ENCODE measurements at places on chromosomes 2 and 18.

DNA sequence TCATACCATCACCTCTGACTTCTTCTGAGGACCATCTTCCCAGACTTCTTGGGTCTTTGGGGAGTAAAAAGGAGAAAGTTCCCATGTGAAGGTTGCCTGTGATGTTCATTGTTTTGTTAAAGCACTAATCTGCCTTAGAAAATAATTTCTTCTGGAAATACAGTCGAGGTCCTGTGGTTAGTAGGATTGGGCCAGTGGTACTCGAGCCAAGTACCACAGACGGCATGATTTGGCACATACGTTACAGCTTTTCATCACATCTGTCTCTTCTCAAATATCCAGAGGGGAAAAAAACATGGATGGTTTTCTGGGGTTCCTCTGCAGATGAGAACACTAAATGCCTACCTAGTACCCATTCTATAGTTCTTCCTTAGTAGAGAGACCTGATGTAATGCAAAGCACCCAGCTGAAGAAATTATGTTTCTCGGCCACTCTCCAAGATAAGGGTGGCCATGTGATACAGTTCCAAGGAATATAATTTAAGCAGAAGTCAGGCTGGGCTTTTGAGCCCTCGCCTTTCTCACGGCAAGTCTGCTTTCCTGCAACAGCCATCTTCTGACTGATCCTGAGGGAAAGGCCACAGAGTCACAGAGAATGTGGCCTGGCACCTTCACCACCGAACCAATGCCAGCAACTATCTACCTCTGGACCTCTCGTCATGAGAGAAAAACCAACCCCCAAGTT lies 161.0 kb downstream of the RNF152 start:
- DNase-seq, result no peak

- DNase-seq, result no peak
Observed at GRCh38 chr2:20425371-20425881, 21.4 kb upstream of the RHOB start.

DNA sequence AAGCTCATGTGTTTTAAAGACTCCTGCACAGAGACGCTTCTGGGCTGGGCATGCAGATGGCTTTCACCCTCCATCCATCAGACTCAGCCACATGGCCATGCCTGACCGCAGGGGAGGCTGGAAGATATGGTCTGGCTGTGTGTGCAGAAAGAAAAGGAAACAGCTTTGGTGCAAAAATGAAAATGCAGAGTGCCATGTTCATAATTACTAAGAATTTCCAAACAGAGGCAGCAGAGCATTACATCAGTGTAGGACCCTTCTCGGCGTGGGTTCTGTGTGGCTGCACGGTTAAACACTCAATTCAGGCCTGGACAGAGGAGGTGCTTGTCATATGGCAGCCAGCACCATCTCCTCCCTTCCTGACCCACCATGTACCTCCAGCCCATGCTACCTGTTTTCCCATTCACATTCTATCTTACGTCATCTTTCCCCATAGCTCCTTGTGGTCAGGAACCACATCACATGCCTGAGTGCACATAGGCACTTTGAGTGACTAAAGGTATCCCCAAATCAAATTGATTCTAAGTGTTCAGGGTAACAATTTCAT lies 200.3 kb upstream of the ID2 start:
- no peak for DNase-seq

DNA sequence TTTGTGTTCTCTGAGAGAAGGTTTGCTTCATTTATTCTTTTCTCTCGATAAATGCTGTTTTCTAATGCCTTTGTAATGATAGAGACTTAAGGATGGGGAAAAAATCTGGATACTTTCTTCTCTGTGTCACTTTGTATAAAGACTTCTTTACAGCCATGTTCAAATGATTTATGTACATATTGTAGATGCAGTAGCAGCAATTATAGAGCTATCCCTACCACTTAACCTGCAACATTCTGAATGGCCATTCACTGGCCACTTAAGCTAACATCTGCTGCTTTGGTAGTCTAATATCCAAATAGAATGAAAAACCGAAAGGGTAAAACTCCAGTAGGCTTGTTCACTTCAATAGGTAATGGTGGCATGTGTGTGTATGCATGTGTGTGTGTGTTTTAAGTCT lies 97.8 kb downstream of the CSRNP3 start:
- no peak for DNase-seq

GRCh38 chr2:96531872-96532505 lies 4.6 kb upstream of the ARID5A start:
- DNase-seq, result peak; percentile 89

DNA sequence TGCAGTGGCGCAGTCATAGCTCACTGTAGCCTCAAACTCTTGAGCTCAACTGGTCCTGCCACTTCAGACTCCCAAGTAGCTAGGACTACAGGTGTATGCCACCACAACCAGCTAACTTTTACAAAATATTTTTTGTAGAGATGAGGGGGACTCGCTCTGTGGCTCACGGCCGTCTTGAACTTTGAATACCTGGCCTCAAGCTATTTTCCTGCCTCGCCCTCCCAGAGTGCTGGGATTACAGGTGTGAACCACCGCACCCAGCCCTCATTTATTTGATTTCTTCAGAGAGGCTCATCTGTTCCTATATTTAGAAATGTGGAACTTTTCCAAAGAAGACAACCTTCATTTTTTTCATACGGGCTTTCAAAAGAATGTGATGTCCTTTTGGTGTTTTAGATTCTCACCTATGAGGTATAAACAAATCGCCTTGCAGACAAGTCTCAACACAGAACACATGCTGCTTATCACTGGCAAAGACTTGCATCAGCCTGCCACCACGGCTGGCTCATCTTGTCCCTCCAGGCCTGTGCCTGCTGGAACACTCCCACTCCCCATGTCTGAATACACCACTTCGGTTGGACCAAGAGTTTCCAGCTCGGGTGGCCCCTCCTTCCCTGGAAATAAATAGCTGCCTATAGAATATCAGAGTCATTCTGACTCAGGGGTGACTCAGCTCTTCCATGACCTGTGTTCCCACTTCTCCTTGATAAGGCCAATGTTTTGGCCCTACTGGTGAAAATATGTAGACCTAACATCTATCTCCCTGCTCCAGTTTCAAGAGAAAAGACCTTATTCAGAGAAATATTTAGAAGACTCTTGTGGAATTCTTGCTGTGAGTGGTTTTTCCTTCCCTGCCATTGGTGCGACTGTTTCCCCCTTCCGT lies 202.6 kb downstream of the TGIF1 start:
- DNase-seq, result peak; percentile 28

DNA sequence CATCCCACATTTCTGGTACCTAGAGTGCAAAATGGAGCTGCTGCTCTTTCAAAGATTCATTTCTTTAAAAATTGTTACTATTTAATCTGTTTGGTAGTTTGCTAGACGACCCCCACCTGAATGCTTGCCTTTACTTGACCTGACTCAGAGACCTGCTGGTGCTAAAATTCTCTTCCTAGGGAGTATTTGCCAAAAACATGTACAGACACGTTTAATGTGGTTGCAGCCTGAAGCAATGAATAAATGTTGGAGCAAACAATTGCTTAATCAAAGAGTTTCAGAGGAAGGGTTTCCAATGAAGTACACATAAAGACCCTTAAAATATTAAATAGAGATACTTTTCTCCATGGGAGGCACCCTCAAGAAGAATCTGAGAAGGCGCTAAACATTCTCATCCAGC lies 734.4 kb downstream of the CBLN2 start:
- DNase-seq, result no peak

- no peak for DNase-seq
Observed at GRCh38 chr2:29463181-29463900, 348.1 kb downstream of the CLIP4 start.

DNA sequence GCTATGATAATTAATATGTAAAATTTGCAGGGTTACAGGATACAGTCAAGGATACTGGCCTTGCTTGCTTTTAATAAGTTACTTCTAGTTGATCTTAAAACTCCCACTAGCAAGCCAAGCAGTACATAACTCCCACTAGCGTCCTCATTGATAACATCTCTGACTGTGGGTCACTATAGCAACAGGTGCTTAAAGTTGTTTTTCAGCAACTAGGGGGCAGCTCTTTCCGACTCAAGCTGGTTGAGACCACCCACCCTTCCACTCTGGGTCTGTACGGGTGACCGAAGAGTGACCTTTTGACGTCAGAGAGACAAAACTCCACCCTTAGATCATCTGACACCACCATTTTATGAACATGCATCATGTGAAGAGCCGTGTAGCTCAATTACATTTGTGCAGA lies 208.6 kb downstream of the MYO1B start:
- DNase-seq, result no peak

- no peak for DNase-seq
Observed at GRCh38 chr2:145687442-145688134, 1167.7 kb upstream of the ZEB2 start.

- no peak for DNase-seq
Observed at GRCh38 chr2:208142240-208142924, 3.6 kb downstream of the CRYGB start.

DNA sequence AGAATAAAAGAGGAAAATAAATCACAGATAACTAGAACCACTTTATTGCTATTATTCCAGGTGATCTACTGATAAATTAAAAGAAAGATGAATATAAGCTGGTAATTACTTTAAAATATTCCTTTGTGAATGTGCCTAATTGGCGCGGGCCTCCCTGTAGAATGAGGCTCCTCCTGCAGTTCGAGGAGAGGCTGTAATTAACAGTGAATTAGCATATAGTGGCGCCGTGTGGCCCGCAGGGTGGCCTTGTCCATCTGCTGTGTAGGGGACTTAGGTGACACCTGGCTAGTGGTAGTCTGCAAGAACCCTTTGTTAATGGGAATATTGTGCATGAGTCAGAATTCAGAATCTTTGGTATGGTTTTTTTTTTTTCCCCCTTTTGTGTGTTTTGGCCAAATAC lies 119.8 kb downstream of the AGAP1 start:
- DNase-seq, result no peak

- no peak for DNase-seq
Observed at GRCh38 chr18:80193701-80194100, 53.6 kb downstream of the PARD6G start.

GRCh38 chr2:45889620-45890370 lies 238.3 kb downstream of the PRKCE start:
- no peak for DNase-seq

GRCh38 chr2:237637429-237638135 lies 10.2 kb downstream of the LRRFIP1 start:
- DNase-seq, result no peak

- DNase-seq, result peak; percentile 18
Observed at GRCh38 chr2:235859651-235860050, 308.5 kb downstream of the GBX2 start.

- no peak for DNase-seq
Observed at GRCh38 chr18:5600378-5601071, 56.7 kb upstream of the EPB41L3 start.

DNA sequence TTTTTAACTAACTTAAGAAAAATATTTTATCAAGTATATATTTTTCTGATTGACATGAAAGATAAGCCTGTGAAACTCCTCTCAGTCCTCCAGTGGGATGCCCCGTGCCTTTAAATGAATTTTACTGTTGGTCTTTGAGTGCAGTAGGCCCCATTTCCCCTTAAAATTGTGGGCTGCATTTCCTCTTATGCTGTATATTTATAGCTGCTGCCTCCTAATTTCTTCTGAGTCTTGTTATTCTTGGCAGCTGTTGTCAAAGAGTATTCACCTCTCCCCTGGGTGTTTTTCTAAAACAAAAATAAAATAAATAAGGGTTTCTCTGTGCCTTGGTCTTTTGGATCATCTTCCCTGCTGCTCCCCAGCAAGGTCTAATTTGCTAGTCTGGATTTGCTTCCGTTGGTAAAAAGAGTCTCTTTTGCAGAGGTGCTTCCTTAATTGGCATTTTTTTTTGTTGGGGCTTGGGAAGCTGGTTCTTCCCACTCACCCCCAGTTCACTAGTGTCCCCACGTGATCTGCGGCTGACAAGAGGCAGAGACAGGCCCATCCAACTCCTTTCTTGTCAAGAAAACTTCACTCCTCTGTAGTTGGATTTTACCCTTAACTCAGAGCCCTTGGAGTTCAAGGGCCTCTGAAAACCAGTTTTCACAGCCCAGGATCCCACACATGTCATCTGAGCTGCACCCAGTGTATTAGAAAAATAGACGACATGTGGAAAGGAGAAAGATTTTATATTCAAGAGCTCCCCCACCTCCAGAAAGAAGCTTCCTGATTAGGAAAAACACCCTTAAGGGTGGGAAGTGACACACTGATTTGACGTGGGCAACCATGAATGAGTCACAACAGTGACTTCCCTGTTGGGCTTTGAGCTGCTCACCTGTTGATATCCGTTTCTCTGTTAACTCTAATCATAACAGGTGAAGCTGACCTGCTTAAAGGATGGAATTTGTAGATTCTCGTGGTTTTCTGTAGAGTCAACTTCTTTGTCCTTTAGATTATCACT lies 431.5 kb downstream of the DCDC2C start:
- DNase-seq, result no peak

GRCh38 chr2:86256982-86257381 lies 57.7 kb downstream of the MRPL35 start:
- DNase-seq, result no peak

GRCh38 chr2:154686162-154686561 lies 12.3 kb upstream of the KCNJ3 start:
- no peak for DNase-seq

GRCh38 chr2:237223201-237223861 lies 137.6 kb downstream of the COPS8 start:
- peak; percentile 97 for DNase-seq

GRCh38 chr2:190864375-190864774 lies 16.2 kb upstream of the GLS start:
- DNase-seq, result no peak

- no peak for DNase-seq
Observed at GRCh38 chr2:28639836-28640235, 111.8 kb upstream of the PPP1CB start.

DNA sequence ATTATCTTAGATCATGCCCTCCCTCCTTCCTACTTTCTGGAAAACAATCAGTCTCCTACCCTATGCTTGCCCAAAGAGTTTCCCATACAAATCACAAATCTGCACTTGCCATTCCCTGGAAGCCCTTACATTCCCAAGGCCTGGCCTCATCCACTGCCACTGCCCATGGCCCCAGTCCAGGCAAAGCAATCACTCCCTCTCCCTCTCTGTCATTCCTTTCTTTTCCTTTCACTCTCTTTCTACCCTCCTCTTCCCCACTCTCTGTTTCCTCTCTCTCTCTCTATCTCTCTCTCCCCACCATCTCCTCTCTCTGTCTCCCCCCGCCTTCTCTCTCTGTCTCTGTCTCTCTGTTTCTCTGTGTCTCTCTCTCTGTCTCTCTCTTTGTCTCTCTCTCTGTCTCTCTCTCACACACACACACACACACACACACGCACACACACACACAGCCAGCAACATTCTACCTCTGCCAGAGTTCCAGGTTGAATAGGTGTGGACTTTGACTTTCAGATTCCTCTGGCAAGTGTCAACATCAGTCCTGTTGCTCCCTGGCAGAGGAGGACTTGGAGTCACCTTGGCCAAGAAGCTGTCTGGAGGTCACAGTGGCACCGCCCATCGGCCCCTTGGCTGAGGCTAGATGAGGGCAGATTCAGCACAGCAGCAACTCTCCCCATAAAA lies 43.7 kb upstream of the NAT8 start:
- DNase-seq, result no peak

- DNase-seq, result peak; percentile 4
Observed at GRCh38 chr2:134836986-134837385, 1.4 kb upstream of the ACMSD start.
